ENCODE measurements at places on chromosomes 2 and 18.

DNA sequence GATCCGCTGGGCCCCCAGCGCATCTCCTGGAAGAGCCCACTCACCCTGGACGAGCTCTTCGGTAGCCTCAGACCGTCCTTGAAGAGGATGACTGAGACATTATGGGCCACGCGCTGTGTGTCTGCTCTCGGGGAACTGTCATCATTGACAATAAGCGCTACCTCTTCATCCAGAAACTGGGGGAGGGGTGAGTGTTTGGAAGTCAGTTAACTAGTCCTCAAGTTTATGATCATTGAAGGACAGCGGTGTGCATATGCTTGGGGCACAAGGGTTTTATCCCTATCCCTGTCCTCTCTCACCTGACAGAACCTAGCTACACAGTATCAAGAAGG is 586 bp downstream of the STK16 start:
- no peak for DNase-seq

DNA sequence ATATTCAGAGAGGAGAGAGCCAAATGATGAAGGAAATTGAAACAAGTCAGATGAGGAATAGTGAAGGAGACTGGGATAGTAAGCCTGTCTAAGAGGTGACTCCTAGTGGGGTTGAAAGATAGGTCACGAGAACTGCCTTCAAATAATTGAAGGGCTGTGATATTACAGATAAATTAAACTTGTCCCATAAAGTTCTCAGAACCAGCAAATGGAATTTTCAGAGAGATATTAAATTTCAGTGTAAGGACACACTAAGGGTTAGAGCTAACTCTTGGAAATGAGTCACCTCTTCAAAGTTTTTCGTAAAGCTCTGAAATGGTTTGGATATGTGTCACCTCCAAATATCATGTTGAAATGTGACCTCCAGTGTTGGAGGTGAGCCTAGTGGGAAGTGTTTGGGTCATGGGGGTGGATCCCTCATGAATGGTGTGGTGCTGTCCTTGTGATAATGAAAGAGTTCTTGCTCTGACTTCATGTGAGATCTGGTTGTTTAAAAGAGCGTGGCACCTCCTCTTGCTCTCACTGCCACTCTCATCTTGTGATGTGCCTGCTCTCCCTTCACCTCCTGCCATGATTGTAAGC is 87.3 kb downstream of the BABAM2 start:
- peak; percentile 94 for DNase-seq

DNA sequence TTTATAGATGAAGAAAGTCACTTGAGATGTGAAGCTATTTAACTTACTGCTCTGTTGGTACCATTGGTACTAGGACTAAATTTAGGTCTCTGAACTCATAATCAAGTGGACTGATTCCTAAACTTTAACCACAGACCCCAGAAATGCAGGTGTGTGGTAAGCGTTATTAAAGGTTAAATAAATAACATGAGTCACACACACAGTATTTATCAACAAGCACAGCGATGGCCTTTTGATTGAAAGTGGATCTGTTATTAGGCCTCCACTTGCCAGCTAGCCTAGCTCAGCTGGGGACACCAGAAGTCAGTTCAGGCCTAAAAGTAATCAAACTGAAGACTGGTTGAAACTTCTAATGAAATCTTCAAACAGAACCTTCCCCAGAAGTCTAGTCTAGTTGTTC is 161.3 kb upstream of the DPP10 start:
- no peak for DNase-seq

- peak; percentile 94 for DNase-seq
Measured at GRCh38 chr18:57807336-57808117, 4.4 kb upstream of the ATP8B1 start.

GRCh38 chr18:45487581-45487980 is 127.7 kb upstream of the SLC14A2 start:
- DNase-seq, result no peak

DNA sequence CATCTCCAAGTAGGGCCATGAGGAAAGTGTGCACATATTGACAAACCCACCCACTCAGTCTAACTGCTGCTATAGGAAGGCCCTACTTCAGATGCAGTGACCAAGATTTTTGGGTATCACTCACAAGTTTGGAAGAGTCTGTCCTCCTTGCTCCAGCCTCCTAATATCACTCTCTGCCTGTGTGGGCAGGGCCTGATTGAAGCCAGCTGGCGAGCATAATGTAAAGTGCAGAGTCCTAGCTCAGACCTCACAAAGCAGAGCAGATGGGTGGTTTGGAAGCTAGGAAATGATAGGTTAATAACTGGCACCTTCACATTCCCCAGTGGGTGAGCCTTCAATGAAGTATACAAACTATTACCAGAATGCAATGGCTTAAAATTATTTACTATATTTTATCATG is 11.2 kb upstream of the SULT1C3 start:
- DNase-seq, result no peak

- peak; percentile 97 for DNase-seq
Measured at GRCh38 chr2:69789175-69789721, 40.2 kb upstream of the GMCL1 start.

DNA sequence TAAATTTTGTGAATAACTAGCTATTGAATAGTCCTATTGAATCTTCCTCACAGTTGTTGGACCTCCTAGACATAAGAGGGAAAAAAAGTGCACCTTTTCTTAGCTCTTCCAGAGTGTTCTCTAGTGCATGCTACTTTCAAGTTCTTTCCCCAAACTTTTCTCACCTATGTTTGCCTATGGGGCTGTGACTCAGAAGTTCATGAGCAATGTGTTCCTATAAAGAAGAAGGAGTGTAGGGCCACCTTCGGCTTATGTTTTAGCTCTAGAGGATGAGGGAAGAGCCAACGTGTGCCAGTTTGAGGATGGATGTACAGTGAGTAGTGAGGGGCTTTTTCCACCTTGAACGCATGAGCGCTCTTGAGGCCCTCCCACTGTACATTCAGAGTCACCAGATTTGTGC is 27.0 kb upstream of the HNMT start:
- DNase-seq, result no peak

DNA sequence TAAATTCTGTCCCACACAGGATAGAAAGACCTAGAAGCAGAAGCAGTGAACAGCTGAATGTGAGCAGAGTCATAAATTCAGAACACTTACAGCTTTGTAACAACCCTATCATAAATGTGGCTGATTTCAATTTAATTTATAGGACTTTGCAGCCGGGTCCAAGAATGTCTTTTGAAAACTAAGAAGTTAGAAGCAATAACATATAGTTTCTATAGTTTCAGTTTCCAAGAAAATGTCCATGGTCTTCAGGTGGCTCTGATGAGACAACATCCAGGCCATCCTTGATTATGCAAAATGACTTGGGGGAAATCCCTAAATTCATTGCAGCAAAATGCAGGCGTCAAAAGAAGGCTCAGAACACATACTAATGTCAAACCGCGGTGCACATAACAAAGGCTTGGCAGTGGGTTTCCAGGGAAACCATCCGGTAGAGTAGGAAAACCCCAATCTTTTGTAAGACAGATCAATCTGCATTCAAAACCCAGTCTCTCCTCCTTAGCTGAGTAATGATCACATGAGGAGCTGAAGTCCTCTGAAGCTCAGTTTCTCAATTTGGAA is 442.2 kb upstream of the ID2 start:
- DNase-seq, result no peak

DNA sequence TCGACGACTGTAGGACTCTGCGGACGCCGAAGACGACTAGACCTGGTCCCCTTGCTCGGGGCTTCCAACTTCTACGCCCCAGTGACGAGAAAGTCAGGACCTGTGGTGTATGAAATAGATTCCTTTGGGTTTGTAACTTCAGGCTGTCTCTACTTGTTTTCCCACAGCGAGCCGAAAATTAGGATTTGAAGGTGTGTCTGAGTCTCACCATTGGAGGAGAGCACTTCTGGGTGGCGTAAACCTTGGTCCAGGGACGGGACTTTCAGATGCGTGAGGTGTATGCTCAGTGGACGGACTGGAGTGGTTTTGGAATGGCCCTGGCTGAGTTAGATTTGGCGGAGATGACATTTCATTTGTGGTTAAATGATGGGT is 1.3 kb downstream of the BIRC6 start:
- DNase-seq, result no peak

GRCh38 chr2:112725545-112726457 is 5.0 kb downstream of the NT5DC4 start:
- DNase-seq, result no peak

GRCh38 chr2:129006901-129007300 is 688.2 kb upstream of the HS6ST1 start:
- DNase-seq, result no peak

All from fibroblast of skin of back (primary cell).